ENCODE measurements at places on chromosomes 3 and 15.

DNA sequence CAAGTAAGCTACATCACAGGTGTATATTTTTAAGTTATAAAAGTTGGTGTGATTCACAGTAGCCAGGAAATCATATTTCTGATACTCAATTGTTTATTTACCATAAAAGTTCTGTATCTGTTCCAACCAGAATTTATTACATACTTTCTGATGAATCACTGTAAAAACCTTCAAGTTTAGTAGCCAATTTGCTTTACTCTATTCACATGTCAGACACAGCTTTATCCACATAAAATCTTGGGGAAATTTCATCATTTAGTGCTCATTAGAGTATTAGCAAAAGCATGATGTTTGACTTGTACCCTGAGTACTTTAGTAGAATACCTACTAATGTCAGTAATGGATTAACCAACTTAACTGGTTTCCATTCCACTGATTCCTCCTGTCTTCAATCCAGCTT lies 249.8 kb downstream of the POLQ start:
- no peak for DNase-seq

GRCh38 chr3:190366133-190366532 lies 21.8 kb upstream of the CLDN16 start:
- DNase-seq, result no peak

- no peak for DNase-seq
These were observed 6.0 kb upstream of the FNDC3B start for GRCh38 chr3:172033396-172033795.

GRCh38 chr3:9791790-9792404 lies 376 bp downstream of the TADA3 start:
- no peak for DNase-seq

GRCh38 chr15:68650901-68651709 lies 72.3 kb downstream of the CORO2B start:
- DNase-seq, result peak; percentile 97

GRCh38 chr15:94834000-94834399 lies 602.6 kb downstream of the MCTP2 start:
- no peak for DNase-seq

- no peak for DNase-seq
These were observed 748.5 kb upstream of the CBLB start for GRCh38 chr3:106617276-106617675.

GRCh38 chr15:96316953-96317629 lies 13.4 kb upstream of the NR2F2 start:
- DNase-seq, result no peak

- no peak for DNase-seq
These were observed 20.3 kb upstream of the PLSCR4 start for GRCh38 chr3:146271180-146271579.

GRCh38 chr3:100932491-100932890 lies 60.7 kb downstream of the ABI3BP start:
- DNase-seq, result no peak

DNA sequence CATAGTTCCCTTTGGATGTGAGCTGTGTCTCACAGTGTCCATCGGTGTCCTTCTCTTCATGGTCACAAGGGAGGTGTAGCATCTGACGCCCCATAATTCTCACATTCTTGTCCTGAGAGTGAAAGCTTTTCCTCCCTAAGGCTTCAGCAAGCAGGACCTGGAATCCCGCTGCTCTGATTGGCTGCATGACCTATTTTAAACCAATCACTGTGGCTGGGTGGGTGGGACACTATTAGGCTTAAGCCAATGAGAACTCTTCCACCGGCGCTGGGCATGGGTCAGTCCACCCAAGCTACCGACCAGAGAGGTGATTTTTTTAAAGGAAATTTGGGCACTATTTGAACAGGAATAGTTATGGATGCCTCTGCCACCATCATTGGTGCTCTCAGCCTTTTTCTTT lies 385.9 kb downstream of the MFSD1 start:
- no peak for DNase-seq

- DNase-seq, result no peak
These were observed 134.7 kb downstream of the KLF13 start for GRCh38 chr15:31461375-31461774.

DNA sequence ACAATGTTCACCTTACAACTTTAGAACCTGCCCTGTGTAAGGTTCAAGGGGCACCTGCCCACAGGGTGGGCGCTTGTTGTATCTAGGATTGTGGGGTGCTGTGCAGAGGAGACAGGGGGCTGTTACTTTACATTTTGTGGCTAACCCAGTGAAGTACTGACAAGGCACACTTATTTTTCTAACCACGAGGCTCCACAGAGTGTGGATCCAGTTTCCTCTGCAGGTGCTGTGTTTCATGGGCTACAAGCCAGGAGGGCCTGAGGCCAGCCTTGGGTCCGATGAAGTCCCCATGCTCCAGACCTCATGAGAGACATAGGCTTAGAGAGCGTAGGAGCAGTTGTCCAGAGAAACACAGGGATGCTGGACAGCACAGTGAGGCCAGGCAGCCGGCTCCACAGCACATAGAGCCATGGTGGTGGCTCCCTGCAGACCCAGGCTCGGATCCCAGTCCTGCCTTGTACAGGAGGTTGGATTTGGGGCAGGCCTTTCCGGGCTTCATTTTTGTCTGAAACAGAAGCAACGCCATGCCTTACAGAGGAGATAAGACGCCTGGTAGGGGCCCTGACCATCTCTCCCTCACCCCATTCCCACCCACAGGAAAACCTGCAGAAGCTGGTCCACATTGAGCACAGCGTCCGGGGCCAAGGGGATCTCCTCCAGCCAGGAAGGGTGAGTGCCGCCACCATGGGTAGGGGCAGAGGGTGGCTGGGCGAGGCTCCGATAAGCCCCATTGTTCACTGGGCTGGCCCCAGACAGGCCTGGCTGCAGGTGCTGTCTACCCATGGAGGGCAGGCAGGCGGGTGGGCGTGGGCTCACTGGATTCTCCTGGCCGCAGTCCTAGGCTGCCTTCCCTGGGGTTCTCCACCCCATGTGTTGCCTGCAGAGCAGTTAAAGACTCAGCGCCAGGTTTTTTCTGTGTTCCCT lies 40.1 kb upstream of the NR2C2 start:
- DNase-seq, result no peak

DNA sequence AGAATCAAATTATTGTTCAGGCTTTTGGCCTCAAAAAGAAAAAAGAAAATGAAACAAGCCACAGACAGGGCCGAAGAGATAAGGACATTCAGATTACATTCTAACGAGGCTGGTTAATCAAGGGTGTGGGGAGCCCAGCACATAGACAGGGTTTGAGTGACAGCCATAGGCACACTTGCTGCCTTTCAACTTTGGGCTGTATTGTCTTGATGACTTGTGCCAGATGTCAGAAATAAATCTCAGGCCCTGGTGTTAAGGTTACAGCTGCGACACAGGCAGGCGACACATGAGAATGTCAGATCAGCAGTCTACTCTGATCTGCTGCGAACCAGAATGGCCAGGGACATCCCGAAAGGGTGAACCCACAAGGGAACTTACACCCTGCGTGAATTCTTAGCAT lies 231.2 kb upstream of the ARRDC4 start:
- DNase-seq, result no peak

GRCh38 chr3:119413603-119414280 lies 49.7 kb downstream of the TMEM39A start:
- no peak for DNase-seq
